ENCODE measurements at places on chromosomes 16 and 17.
A peak's percentile ranks its signal among the peaks of the same experiment; 100 is the strongest.

DNA sequence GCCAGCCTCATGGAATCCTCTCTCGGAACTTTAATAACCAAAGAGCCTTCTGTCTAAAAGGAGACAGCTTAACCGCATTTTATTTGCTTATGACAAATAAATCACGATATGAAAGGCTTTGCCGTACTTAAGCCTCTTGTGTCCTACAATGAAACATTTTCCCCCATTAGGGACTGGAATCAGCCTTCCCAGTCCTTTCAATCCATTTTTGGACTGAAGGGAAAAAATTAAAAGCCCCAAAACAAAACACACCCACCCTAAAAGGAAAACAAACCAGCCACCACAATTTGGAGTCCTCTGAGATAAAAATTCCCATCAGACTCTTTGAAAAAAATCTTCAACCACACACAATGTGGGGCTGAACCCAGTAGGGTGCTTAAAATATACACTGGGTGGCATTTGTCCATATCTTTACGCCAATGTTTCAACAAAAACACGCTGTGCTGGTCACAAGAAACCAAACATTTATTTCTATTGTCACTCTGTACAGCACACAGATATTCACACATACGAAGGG, 3.0 kb downstream of the HOXB4 start:
- no peak for DNase-seq

DNA sequence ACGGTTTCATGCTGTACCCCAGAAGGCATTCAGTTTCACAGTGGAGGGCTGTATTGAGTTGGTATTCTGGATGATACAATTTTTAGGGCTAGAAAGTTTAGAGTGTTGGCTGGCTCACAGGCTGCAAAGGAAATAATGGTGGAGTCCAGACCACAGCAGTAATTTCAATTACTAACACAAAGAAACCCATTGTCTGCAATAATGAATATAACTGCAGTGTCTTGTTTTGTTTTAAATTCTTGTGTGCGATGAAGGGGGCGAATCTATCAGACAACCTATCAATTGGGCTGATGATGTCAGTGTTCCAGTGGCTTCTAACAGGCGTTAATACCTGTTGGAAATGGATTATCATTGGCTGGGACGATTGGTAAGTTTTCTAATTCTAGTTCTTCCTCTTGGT, 1.5 kb downstream of the SP2 start:
- DNase-seq = no peak

DNA sequence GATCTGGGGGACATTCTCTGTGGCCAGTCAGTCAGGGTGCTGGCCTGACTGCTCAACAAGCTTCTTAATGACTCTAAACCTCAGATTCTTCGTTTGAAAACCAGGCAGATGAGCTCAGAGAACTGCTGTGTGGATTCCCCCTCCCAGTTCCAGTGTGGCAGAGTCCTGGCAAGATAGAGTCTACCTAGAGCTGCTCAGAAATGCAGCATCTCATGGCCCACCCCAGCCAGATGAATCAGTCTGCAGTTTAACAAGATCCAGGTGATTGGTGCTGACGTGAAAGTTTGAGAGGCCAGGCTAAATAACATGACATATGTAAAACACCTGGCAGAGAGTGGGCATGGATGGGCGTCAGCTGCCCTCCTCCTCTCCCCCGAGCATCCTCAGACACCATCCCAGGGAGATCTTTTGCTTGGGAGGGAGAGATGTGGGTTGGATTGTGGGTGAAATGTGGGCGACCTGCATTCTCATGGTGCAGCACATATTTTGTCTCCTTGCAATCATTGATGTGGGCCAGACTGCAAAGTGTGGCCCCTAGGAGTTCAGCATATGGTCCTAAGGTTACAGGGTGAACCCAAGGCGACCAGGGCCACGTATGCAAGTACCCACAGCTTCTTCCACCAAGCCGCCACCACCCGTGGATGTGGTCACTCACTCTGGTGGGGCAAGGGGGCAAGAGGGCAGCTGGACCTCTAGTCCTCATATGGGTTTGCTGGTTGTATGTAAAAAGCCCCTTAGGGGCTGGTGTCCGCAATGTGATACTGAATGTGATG, 19.5 kb downstream of the SOCS3 start:
- DNase-seq = no peak

- DNase-seq = no peak
Observed at GRCh38 chr16:64408699-64409098, 713.2 kb downstream of the CDH11 start.

- peak; percentile 66 for DNase-seq
Observed at GRCh38 chr17:17694169-17695081, 13.2 kb downstream of the RAI1 start.

GRCh38 chr16:51989637-51990230, 557.2 kb downstream of the TOX3 start:
- no peak for DNase-seq
